Activated CD4-positive, alpha-beta T cell treated with anti-CD3 and anti-CD28 coated beads, Interleukin-2, amount 10 ng/mL, durations not matched to agents 7 days and 5 days (primary cell): ENCODE measurements at places on chromosomes 16 and 17. TPM values are rescaled to one million over a fixed set of nuclear protein-coding genes. Genes with fewer than 3 reads are reported as not detected.

- DNase-seq = no peak
These were observed 2.5 kb upstream of the PRR29 start for GRCh38 chr17:63995626-63996025.

GRCh38 chr17:55722742-55723487 is at the start of gene TMEM100:
TSS of gene TMEM100 (minus strand) at chr17:55722864. CDS start at chr17:55721070, 1,794 bp downstream.
- no peak for DNase-seq

GRCh38 chr16:85114909-85115567 is 2.8 kb upstream of the CIBAR2 start:
- DNase-seq = peak; percentile 82

DNA sequence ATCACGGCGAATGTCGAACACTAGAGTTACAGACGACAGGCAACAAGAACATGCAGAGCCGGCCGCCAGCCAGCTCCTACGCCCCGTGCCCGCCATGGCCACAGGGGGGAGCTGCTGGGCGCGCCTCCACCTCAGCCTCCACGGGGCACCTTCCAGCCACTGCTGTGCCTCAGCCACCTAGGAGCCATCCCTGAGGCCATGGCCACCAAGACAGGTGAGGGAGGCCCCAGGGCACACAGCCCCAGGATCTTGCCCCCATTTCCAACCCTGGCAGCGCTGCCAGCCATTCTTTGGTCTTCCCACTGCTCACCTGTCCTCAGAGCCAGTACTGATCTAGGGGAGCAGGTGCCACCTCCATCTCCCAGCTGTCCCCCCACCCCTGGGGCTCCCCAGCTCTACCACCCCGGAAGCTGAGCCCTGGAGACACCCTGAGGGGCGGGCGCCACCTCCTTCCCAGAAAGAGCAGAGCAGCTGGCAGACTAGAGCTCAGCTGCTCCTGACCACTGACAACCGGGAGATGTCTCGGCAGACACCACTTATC is 11.8 kb downstream of the GNPTG start:
- peak; percentile 72 for DNase-seq

DNA sequence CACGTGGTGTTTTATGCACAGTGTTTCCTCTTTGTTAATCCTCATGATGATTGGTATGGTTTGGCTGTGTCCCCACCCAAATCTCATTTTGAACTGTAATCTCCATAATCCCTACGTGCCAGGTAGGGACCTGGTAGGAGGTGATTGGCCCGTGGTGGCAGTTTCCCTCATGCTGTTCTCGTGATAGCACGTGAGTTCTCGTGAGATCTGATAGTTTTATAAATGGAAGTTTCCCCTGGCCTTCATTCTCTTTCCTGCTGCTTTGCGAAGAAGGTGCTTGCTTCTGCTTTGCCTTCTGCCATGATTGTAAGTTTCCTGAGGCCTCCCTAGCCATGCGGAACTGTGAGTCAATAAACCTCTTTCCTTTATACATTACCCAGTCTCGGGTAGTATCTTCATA is 115.8 kb downstream of the WWOX start:
- DNase-seq = no peak

DNA sequence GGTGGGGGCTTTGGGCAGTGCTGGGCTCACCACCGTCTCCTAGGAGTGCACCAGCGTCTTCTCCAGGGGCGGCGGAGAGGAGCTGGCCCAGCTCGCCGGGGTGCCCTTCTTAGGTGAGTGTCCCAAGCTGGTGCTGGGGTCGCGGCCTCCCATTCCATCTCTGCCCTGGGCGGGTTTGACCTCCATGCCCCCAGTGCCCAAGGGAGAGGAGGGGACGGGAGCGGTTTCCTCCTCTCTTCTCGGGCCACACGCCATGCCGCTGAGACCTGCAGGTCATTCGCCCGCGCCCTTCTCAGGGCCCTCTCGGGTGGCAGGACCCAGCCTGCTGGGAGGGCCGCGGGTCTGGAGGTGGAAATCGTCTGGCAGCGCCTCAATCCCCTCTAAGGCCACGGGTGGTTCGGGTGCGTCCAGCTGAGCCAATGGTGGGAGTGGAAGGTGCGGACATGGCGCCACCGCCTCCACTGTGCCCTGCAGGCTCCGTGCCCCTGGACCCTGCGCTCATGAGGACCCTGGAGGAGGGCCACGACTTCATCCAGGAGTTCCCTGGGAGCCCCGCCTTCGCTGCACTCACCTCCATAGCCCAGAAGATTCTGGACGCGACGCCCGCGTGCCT is 5.3 kb downstream of the IGFALS start:
- no peak for DNase-seq

- DNase-seq = no peak
These were observed 195.1 kb downstream of the CDRT15L2 start for GRCh38 chr17:20774472-20775135.

DNA sequence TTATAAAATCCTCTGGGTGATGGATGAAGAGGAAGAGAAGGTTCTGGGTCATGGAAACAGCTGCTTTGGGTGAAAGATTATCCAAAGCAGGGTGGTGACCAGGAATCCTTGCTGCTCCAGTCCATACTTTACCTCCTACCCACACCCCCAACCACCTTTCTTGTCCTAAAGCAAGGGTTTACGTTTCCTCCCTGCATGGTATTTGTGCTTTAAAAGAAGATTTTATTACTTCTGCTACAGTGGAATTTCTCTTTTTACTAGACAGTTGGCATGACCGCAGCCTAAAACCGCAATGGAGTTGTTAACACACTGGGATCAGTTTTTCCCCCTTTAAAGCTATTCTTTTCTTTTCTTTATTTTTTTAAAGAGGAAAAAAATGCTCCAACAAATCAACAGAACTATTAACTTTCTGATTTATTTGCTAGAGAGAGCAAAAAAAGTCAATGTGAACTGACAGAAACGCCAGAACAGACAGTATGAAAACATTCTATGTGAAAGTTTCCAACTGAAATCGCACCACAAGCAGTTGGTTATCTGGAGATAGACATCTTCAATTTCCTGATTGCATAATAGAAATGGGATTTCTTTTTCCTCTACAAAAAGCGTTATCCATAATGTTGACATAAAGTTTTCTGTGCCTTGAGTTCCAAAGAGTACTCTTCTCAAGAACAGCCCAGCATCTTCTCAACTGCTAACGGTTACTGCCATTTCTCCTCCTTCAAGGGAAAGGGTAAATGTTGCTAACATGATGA is 236.0 kb downstream of the IRX3 start:
- no peak for DNase-seq

GRCh38 chr17:62562656-62563055 is 64.8 kb upstream of the MRC2 start:
- no peak for DNase-seq

- DNase-seq = no peak
These were observed 840 bp upstream of the CD300LB start for GRCh38 chr17:74532115-74532514.

DNA sequence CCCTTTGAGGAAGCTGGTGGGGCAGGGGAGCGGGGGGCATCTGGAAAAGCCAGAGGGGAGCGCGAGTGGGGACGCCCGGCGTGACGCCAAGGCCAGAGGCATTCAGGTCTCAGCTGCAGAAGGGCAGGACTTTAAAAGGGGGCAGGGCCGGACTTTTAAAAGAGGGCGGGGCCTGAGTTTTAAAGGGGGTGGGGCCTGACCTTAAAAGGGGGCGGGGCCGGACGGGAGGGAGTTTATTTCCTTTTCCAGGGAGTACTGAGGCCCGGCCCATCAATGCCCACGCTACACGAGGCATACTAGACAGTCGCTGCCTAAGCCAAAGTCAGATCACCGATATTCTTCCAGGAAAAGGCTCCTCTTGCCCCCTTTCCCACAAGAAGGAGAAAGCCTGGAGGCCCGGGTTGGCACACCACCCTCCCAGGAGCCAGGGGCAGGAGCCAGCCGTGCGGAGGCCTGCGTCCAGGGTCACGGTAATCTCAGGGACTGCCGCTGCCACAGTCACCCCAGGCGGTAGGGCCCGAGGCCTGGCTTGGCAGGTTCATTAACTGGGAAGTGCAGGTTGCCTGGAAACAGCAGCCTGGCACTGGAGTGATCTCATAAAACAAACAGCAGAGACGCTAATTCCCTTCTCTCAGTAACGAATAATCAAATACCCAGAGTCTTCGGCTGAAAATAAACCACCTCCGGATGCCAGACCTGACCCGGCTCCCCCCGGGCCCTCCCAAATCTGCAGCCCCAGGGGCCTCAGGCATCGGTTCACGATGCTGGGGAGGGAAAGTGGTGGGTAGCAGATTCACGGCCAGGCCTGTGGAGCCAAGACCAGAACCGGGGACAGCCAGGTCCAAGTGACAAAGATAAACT is 90.7 kb downstream of the TIMM22 start:
- no peak for DNase-seq

DNA sequence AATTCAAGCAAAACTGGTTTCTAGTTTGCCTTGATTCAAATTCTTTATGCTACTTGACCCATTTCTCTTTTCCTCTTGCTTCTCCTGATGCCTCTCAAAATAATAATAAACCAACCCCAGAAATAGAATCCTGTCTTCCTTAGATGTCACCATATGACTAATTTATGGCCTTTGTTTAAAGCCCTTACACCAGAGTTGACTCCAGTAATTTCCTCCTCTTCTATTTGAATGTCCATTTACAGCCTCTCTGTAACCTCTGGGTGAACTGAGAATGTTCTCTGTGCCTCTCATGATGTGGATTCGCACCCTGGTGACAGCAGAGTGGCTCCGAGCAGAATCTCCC is 31.5 kb downstream of the ZFHX3 start:
- DNase-seq = no peak

The OR2C1 gene
- not detected for total RNA-seq

The NPW gene
- 0.42 TPM for total RNA-seq

The SLC35G6 gene
- not detected for total RNA-seq
